Esophagus muscularis mucosa (tissue), 4 donors: ENCODE measurements at places on chromosomes 13 and 19. TPM values are rescaled to one million over a fixed set of nuclear protein-coding genes. Genes with fewer than 3 reads are reported as not detected.

- no peak for DNase-seq
Measured at GRCh38 chr19:3613818-3614661, 7.4 kb upstream of the TBXA2R start.

GZMM gene
- total RNA-seq = 0.50 TPM

- DNase-seq = peak; percentile 95
Measured at GRCh38 chr19:54231077-54231931, 8.5 kb upstream of the LILRB3 start.

DNA sequence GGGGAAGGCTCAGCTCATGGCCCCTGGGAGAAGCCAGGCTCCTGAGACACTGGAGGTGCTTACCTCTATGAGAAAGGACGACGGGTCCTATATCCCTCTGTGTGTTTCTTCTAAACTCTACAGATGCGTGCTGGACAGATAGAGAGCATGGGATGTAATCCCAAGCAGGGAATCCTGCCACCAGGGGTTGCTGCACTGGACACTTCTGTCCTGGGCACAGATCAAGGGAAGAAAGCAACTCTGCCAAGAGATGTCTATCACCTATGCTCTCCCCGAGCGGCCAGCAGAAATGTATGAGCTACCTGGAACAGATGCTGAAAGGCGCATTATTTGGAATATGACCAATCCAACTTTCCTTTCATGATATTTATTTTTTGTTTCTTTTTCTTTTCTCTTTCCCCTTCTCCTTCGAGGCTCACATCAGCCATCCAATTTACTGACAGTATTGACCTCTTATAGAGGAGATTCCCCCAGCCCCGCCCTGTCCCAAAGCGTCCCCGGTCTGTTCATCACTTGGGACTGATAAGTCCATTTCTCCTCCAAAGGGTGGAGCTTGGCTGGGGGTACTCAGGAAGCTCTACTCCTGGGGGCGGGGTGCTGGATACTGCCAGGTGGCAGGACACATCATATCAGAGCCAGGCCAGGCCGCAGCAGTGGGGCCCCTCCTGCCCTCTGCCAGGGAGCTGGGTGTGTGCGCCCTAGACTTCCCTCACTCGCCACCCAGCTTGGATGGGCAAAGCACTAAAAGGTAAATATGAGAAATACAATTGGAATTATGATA, 34.2 kb downstream of the TSHZ3 start:
- DNase-seq = no peak

GRCh38 chr19:12156223-12157058, at the start of gene ZNF625:
Gene ZNF625 (minus strand): TSS chr19:12156734. CDS start chr19:12156558, 176 bp downstream.
- peak; percentile 97 for DNase-seq

- no peak for DNase-seq
Measured at GRCh38 chr13:66826398-66826797, 403.7 kb downstream of the PCDH9 start.

- DNase-seq = no peak
Measured at GRCh38 chr13:100300243-100300642, 211.3 kb downstream of the PCCA start.

- no peak for DNase-seq
Measured at GRCh38 chr13:97212601-97213040, 9.5 kb upstream of the MBNL2 start.

GRCh38 chr13:105825071-105825470, 710.4 kb downstream of the EFNB2 start:
- DNase-seq = no peak

DNA sequence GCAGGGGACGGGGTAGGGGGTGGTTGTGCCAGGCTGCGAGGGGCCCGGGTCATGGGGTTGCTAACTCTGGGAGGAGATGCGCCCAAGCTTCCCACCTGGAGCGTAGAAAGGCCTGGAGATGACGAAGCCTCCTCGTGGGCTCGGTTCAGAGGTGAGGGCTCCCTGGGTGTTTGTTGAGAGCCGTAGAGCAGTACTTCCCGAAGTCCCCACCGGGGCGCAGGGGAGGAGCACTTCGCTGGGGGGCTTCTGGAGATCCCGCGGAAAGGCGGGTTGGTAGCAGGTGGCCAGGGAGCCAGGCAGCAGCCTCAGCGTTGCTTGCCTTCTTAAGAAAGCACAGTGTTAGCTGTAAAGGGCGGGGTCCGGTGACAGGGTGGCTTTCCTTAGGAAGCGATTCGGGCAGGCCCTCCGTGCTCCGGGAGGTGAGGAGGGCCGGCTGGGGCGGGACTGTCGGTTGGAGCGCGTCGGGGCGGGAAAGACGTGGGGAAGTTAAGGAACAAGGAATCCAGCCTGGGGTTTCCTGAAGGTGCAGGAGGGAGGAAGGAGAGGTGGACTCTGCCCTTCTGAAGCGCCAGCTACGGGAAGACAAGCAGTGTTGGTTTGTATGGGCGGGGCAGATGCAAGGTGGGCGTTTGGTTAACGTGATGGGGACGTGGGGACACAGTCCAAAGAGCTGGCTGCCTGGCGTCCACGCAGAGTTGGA, 3.3 kb downstream of the VSTM2B start:
- DNase-seq = no peak

- no peak for DNase-seq
Measured at GRCh38 chr19:46381756-46382345, 31.5 kb downstream of the CCDC8 start.

DNA sequence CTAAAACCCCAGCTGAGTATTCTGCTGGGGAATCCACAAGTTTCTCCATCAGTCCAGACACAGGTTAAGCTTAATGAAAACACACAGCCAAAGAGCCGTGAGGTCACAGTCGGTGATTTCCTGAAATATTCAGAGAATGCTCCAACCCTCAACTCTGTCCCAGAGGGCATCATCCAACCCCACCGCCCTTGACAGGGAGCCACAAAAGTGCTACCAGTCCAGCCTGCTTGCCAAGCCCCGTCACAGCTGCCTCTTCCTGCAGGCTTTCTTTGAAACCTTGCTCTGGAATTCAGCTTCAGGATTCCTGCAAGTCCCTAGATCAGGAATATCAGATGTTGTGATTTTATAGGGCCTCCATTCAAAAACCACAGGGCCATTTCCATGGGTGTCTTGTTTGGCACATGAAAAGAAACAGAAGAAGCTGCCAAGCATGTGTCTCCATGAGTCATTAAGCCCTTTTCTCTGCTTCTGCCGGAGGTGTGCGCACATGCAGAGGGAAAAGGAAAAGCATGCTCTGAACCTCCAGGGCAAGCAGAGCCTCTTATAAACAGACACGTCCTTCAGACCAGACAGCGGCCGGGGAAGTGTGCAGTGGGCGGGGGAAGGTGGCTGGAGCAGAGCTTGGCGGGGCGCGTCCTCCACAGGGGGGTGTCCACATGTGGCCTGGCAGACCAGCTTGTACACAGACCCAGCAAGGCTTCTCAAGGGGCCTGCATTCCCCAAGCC, 164.7 kb downstream of the KATNAL1 start:
- no peak for DNase-seq

NUCB1 gene
- 319 TPM for total RNA-seq

SYCN gene
- total RNA-seq = not detected

DNA sequence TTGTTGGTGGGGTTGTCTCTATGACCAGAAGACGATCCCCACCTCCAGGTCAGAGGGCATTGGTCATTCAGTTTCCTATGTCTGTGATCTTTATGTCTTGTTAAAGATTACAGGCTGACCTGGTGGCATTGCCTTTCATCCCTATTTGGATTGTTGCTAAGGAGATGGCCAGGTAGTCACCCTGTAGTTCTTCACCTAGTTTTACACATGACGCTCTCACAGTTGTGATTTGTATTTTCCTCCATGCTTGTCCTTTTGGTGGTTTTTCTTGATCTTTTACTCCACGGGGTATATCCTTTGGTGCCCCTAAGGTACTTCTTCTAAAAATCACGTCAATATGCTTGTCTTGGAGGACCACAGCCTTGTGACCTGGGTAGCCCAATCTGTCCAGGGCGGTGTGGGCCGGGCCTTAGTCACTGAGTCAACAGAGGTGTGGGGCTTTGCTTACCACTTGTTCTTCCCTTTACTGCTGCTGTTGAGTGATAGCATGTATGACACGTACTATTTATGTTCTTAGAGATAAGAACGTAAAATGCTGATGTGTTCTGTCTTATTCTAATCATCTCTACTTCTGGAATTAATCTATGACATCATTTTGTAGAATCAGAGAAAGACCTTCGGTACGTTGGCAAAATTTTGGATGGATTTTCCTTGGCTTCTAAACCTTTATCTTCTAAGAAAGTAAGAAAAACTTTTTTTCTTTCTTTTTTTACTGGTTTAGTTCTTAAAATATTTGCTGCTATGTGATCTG, 20.1 kb downstream of the GPATCH1 start:
- DNase-seq = no peak

DNA sequence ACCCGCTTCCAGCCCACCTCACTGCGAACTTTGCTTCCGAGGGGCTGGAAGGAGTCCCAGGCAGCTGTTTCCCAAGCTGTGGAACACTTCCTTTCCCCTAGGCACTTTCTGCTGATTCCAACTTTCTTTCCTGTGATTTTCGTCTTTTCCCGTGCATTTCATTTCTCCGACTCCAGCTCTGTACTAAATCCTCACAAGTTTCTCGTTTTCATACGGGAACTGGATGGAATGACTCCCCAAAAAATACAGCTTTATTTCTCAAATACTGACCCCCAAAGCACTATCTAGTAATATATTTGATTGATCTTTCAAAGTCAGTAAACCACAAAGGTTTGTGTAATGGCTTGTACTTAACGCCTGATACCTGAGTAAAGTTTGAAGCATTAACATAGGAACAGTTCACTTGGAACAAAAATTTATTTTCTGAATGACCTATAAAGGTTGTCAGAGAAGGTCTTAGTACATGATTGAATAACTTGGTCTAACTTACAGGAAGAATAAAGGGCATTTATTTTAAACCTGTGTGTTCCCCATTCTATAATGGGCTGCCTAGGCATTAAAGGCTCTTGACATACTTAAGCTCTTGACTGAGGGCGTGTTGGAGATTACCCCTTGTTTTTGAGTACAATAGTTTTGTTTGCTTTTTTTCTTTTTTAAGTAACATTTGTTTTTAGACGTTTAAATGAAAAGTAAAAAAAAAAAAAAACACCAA, 1.3 kb upstream of the PCDH9 start:
- no peak for DNase-seq

DNA sequence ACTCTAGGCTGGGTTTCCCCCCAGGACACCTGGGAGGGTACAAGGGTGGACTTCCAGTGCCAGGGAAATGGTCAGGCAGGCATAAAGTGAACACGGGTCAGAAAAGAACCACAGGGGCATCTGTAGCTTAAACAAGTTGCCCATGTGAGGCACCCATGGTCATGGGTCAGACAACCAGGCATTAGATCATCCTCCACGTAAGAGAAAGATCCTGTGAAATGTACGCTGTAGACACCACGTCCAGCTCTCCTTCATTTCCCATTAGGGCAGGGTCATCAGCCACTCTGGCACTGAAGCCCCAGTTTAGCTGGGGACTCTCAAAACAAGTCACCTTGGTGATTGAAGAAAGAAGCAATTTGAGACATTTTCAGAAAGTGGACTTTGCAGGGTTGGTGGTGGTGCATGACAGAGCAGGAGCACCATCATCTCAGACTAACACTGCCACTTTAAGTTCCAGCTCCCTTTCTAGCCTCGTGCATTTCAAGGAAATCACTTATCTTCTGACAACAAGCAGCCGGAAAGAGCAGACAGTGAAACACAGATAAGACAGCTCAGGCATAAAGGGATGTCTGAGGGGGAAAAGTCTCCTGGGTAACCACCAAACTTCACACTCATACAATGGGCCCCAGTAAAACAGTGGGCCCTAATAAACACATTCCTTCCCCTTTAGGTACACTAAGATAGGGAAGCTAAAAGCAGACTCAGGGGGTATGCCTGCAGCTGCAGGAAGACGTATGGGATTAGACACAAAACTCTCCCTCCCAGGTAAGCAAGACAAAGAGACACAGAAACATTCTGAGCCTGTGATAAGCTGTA, 16.1 kb upstream of the SIGLEC6 start:
- no peak for DNase-seq

C19orf85 gene
- total RNA-seq = not detected

DNA sequence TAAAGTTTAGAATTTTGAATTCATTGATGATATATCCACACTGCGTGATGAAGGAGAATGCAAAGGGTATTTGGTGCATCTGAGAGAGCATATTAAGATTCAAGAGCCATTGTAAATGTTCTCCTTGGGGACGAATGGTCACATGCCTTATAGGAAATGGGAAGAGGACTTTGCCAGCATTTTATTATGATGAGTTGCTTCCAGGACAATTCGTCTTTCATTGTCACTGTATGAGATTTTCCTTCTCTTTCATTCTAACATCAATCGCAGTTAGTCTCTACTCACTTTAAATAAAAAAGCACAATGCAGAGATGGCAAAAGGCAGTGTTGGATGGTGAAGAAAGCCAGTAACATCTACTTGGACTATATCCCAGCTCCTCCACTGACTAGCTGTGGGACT, 21.4 kb downstream of the WDFY2 start:
- no peak for DNase-seq

SHISA2 gene
- total RNA-seq = 0.83 TPM

FGF21 gene
- not detected for total RNA-seq

CASP14 gene
- not detected for total RNA-seq

DNA sequence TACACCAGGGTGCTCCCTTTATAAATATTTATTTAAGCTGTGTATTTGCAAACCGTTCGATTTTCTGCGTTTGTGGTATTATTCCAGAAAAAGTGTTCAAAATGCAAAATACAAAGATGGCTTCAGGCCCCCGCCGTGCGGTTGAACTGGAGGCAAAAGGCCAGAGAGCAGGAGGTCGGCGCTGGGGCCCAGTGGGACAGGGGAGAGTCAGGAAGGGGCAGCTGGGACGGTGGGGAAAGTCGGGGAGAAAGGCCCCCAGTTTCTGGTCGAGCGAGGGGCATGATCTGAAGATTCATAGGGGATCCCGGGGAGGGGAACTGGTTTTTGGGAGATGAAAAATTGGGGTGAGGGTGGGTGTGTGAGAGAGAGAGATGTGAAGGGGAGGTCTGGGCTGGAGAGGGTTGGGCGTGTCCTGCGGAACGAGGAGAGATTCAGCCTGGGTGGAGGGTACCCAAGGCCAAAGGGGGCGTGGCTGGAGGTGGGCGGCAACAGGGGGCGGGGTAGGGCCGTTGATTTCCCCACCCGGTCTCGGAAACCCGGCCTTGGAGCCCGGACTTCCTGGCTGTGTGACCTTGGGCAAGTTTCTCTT, 678 bp downstream of the ISOC2 start:
- peak; percentile 96 for DNase-seq

GRCh38 chr13:35514801-35515502, 38.5 kb upstream of the MAB21L1 start:
- DNase-seq = no peak

CRB3 gene
- 2.7 TPM for total RNA-seq

DNA sequence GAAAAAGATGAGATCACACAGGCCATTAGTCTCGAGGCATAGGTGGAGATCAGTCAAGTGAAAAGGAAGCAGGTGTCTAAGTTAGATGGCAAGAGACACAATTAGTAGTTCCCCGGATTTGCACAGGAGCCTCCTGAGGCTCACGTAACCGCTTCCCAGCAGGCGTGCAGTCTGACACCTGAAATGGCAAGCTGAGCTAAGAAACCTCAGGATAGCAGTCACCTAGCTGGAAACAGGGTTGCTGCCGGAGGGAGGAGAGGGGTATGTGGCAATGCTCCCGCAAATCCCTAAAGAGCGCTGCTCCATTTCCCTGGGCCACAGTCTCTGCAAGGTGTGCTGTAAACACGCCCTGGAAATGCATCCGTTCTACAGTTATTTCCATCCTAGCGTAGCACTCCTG, 1151.0 kb downstream of the DIAPH3 start:
- no peak for DNase-seq
